ENCODE measurements at places on chromosomes 1 and 21.

DNA sequence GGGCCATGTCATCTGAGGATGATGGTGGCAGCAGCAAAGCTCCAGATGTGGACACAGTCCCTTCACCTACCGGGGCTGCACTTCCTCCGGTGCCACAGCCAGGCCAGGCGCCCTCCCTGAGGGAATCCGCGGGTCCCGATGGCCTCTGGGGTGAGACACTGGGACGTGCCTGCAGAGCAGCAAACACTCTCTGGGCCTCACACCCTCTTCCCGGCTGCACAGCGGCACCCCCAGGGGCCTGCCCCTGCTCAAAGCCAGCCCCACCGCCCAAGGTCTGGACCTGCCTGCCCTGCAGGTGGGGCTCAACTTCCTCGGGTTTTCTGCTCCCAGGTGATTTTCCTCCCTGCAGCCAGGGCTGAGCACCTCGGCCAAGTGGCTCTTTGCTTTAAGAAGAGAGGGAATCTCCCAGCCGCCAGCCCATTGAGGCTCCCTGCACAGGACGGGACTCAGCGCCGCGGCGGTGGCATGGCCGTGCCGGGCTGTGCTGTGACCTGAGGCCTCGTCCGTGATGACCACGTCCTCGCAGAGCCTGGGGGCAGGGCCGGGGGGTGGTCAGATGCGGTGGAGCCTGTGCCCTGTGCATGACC, 21.3 kb upstream of the COL18A1 start:
- DNase-seq, result no peak

- DNase-seq, result no peak
Measured at GRCh38 chr1:74271503-74271902, 36.3 kb downstream of the TNNI3K start.

DNA sequence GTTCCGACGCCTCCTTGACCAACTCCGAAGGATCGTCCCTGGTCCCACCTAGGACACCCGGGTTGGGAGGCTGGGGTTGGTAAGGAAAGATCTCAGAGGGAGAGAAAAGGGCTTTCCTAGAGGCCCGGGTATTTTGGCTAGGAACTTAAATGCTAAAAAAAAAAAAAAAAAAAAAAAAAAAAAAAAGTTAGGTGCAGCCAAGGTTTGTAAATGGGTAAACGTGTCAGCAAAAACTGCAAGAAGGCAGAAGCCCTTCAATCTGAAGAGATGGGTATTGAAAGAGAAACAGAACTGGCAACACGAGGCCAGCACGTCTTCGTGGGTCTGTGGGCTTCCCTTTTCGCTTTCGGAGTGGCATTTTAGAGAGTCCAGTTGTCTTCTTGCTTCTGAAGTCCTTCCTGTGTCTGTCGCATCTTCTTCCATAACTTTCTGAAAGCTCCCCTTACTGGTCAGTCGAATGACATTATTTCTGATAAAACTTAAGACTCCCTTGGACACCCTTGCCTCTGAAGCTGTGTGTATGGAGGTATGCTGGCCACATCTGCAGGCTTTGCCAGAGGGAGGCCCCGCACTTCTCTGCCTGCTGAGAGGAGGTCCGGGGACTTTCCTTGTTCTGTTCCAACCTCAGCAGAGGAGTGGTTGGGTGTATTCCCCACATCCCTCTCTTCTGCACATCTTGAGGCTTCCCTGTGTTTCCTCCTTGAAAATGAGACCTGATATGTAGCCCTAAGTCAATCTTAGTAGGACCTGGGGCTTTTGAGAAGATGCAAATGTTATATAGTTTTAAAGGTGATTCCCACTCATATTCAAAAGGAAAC, 745 bp downstream of the RCSD1 start:
- DNase-seq, result no peak

GRCh38 chr1:169427081-169427641, at the start of gene CCDC181:
TSS of gene CCDC181 (minus strand) at chr1:169427474. CDS start at chr1:169424927, 2,547 bp downstream.
- peak; percentile 55 for DNase-seq

DNA sequence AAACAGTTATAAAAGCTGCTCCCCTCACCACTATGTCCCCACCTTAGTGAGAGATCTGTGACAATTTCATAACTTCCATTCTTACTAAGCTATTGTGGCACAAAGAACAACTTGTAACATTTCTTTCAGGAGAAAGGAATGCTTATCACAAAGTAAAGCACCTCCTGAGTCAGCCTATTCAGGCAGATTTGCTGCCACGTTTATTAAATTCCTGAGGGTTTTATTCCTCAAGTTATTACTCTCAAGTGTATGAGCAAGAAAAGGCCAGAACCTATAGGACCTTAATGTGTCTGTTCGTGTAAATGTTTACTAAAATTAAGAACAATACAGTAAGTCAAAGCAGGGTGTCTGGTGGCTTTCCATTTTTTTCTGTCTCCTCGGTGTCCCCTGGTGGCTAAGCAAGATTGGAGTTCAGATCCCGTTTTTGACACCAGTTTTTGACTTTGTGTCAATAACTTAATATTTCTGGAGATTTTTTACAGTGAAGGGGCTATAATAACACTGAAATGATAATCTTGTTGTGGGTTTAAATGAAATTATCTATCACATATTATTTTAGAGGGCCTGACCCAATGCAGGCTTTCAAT, 1539.6 kb downstream of the BRINP3 start:
- DNase-seq, result no peak

DNA sequence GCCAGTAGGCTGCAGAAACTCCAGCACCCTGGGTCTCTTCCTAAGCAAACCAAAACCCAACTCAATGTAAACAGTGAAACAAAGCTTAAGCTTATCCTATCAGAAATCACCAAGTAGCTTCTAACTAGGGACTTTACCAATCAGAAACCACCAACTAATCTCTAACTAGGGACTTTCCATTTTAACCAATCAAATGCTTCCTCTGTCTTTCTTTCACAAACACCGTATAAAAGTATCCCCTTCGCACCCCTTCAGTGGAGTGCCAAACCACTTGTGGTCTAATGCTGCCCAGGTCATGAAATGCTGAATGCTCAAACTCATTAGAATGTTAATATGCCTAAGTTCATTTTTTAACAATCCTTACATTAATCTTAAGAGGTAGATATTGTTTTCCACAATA, 250.5 kb upstream of the DUSP10 start:
- no peak for DNase-seq

- DNase-seq, result no peak
Measured at GRCh38 chr1:57041901-57042300, 76.1 kb upstream of the C8B start.

- DNase-seq, result no peak
Measured at GRCh38 chr1:155889566-155889965, 21.6 kb downstream of the RIT1 start.

DNA sequence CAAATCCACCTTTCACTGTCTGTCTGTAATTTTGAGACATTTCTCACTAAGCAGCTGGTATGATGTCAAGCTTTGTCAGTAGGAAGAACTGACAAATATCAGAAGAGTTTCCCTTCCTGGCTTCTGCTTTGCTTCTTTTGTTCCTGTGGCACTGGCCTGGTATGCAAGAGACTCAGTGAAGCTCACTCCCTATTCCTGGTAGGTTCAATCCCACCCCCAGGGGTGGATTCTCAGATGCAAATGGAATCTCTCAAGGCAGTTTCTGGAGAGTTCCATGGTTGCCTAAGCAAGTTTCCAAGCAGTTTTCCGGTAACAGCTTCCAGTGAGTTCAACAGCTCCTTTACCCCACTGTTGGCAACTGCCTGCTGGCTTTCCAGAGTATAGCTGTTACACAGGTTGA, 683.4 kb downstream of the PTPRC start:
- no peak for DNase-seq

GRCh38 chr1:211968200-211968834, 67.0 kb downstream of the INTS7 start:
- no peak for DNase-seq

- no peak for DNase-seq
Measured at GRCh38 chr21:17512253-17513213, at the start of gene CXADR. TSS of gene CXADR (plus strand) at chr21:17513043. CDS start at chr21:17513130, 87 bp downstream.

DNA sequence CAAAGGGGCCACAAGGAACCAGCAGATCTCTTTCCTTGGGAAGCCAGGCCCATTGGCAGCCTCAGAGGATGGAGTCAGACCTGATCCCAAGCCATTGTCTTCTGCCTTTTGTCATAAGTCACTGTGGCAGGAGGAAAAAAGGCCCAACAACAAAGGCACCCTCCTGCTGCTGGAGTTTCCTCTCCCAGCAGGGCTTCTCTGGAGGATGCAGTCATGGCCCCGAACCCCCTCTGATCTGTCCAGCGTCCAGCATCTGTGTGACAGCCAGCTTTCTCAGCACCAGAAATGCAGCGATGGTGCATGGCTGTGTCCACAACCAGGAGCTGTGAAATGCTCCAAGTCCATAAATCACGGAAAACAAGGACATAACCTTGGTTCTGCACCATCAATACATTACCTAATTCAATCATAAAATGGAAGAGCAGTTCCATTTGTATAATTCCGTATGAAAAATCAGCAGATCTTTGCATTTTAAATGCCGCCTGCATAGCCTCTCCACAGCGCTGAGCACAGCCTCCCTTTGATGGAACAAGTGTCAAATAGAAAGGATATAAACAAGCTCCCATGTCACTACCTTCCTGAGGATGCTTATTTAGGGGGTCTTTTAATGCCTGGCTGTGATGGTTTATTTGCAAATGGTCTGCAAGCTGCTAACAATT, 30.6 kb downstream of the AJAP1 start:
- no peak for DNase-seq

DNA sequence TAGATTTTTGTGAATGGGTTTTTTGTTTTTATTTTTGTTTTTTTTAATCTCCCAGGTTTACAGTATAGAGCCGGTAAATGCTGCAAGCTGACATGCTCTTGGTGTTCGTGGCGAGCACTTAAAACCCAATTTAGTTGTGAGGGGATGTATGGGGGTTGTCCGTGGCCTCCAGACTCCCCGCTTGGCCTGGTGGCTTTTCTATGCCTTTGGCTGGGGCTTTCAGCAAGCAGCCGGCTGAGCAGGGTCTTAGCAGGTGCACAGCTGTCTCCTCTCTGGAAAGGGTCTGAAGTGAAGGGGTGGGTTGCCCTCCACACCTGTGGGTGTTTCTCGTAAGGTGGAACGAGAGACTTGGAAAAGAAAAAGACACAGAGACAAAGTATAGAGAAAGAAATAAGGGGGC, 31.0 kb upstream of the EFHD2 start:
- DNase-seq, result no peak

GRCh38 chr1:15731735-15732685, 4.0 kb upstream of the SLC25A34 start:
- no peak for DNase-seq

Measured in fibroblast of skin of left quadriceps (primary cell).